ENCODE measurements at places on chromosomes 5 and 9. TPM values are rescaled to one million over a fixed set of nuclear protein-coding genes. Genes with fewer than 3 reads are reported as not detected.

DNA sequence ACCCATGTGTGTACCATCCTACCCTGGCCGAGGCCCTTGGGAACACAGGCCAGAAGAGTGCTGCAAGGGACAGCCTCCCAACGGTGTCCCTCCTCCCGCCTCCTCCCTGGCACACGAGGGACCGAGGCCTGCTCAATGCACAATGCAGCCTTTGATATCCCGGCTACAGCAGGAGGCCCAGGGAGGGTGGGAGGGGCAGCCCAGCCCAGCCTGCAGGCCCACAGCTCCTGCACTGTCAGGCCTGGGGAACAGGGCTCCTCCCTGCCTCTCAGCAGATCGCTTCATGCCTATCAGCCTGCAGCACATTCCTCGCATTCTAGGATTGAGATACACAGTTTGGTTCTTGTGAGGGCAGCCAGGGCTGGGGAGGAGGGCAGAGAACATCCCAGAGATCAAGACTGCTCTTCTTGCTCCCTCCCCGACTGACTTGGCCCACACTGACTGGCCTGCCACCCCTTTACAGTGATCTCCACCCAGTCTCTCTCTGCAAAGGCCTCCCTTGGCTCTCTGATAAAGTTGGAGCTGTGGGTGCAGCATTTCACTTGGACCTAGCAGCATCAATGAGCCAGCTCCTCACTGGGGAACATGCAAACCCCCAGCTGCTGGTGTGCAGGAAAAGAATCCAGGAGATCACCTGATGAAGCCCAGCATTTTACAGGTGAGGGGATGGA, at the start of gene SH3TC2:
Gene SH3TC2 (minus strand): TSS at position 46 of the 671 bp plus-strand sequence. CDS start 40 bp downstream, at position 6.
- DNase-seq, result no peak

DNA sequence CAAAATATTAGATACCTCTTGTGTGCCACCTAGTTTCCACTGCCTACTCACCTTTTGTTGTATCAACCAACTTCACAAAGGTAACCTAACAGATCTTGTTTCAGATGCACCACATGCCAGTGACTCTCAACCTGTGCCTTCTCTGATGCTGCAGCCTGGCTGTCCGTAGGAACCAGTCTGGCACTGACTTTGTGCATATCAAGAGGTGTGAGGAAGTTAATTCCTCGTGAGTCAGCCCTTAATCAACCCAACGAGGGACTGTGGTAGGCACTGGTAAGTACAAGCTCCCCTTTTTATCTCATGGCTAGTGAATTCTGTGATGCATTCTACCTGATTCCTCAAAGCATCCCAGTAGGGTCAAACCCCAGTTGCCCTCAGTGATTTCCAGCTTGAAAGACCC, 215.4 kb upstream of the CTNND2 start:
- DNase-seq, result no peak

Gene MYOZ3
- 13.7 TPM for polyA plus RNA-seq

Gene PNPLA7
- 3.6 TPM for polyA plus RNA-seq

DNA sequence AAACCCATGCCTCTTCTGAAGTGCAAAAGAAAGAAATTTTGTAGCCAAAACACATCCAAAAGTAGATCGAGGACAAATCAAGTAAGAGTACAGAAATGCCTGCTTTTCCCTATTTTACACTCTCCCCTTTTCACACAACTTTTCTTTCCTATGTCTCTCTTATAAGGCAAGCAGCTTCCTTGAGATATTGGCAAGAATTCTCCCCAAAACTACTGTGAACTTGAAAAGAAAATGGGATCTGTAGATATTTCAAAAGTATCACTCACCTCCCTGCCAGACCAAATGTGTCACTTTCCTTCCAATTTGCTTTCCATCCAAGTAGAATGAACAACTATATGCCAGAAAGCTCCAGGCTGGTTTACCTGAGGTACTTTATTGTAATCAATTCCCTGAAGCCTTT, 47.9 kb upstream of the GABRA6 start:
- DNase-seq, result no peak

Gene GARIN3
- not detected for polyA plus RNA-seq

Gene IFNB1
- not detected for polyA plus RNA-seq

GRCh38 chr5:181189962-181190710, 14.9 kb downstream of the TRIM7 start:
- DNase-seq, result no peak

DNA sequence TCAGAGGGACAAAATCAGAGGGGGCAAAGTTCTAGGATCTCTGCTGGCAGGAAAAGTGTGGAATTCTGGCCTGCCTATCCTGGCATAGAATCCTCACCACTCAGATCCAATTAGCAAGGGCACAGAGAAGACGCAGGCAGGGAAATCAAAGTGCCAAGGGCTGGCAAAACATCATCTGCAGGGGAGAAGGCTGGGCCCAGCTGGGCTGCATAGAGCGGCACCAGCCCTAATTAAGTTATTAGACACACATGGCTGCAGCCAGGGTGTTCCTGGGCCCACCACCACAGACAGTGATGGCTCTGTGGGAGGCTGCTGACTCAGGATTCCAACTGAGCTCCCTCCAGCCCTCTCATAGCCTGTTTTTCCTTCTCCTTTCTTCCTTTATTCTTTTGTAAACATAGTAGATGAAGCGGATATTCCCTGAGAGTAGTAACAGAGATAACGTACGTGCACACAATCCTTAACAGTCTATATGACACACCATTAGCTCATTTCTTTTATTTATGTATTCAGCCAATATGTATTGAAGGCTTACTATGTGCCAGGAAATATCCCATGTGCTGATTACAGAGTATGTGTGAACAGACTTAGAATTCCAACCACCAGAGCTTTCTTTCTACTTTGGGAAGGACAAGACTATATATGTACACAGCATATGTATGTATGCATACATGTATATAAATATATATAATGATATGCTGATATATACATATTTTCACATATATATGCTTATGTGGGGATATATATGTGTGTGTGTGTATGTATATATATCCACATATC, 236.1 kb downstream of the ASTN2 start:
- no peak for DNase-seq

DNA sequence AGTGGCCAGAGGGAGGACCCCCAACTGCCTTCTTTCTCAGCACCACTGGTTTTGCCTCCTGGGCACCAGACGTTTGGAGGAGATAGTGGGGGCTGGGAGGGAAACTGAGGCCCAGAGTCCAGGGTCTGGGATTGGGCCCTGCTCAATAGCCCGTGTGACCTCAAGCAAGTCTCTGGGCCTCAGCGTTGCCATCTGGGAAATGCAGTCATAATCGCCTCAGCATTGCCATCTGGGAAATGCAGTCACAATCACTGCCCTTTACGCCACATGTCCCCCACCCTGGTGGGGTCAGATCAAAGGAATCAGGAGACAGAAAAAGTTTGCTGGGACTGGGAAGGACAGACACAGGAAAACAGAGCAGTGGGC, 1.6 kb downstream of the SH2D3C start:
- DNase-seq, result no peak

- DNase-seq, result no peak
These were observed 523.8 kb downstream of the RASEF start for GRCh38 chr9:82539146-82539545.

DNA sequence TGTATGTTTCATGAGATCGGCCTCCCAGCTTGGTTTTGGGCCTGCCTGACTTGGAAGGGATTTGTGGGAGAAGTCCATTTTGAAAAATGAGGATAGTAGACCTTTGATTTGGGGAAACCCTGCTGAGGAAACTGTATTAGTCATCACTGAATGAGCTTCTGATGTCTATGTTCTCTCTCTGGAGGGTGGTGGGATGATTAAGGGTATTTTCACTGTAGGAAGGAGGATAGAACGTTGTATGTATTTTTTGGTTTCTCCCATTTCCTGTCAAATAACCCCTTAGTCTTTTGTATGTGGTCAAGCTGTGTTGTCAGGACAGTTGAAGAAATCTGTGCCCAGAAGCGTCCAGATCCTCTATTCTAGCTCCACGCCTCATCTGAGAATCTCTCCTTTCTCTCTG, 151.9 kb downstream of the INSYN2B start:
- DNase-seq, result no peak

DNA sequence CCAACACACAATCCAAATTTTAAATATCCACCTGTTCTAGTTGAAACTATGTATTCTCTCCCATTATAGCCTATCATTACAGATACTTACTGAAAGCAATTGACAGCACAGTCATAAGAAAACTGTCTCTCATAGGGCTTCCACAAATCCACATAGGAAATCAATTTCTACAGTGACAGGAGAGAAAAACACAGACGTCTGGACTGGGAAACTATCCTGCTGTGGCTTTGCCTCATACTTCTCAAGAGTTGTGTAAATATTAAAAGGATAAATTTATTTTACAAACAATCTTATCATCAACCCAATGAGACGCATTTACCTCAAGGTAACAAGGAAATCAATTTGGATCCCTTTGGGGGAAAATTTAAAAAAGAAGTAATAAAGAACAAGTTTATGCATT, 517.5 kb downstream of the EFNA5 start:
- no peak for DNase-seq

Gene CCL21
- polyA plus RNA-seq, result 9.2 TPM

Gene IL11RA
- polyA plus RNA-seq, result 105 TPM

DNA sequence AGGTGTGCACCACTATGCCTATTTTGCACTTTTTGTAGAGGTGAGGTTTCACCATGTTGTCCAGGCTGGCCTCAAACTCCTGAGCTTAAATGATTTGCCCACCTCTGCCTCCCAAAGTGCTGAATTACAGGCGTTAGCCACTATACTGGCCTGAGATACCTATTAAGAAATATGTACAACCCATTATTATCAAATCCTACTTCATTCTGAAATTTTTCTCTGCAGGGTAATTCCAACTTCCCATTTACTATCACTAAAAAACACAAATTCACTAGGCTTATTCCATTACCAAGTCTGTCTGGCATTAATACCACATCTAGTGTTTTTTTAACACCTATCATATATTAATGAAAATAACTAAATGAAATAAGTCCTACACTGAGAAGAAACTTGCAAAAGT, 18.2 kb downstream of the PPP2CA start:
- DNase-seq, result no peak

- DNase-seq, result no peak
These were observed 45.7 kb downstream of the MUSK start for GRCh38 chr9:110714314-110714713.

Gene PFN3
- polyA plus RNA-seq, result not detected

Gene PCDHGA5
- polyA plus RNA-seq, result 2.6 TPM

- no peak for DNase-seq
These were observed 13.4 kb downstream of the PTGES start for GRCh38 chr9:129739432-129739831.

DNA sequence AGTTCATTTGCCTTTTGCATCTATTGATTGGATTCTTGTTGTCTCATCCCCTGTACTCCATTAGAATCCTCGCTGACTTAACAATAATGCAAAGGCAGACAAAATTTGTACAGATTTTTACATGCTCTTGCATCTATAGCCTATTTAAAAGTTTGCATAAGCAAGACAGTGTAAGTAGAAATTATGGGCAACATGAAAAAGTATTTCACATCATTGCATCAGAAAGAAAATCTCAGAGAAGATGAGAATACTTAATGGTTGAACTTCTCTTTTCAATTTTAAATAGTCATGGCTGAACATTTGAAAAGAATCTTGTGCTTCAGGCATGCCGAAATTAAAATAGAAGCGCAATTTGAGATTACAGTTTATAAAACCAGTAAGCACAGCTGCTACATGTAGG, 226.4 kb downstream of the EFNA5 start:
- DNase-seq, result no peak

- no peak for DNase-seq
These were observed 17.7 kb upstream of the CARTPT start for GRCh38 chr5:71701407-71701806.

Gene NUDT12
- polyA plus RNA-seq, result 13.7 TPM

DNA sequence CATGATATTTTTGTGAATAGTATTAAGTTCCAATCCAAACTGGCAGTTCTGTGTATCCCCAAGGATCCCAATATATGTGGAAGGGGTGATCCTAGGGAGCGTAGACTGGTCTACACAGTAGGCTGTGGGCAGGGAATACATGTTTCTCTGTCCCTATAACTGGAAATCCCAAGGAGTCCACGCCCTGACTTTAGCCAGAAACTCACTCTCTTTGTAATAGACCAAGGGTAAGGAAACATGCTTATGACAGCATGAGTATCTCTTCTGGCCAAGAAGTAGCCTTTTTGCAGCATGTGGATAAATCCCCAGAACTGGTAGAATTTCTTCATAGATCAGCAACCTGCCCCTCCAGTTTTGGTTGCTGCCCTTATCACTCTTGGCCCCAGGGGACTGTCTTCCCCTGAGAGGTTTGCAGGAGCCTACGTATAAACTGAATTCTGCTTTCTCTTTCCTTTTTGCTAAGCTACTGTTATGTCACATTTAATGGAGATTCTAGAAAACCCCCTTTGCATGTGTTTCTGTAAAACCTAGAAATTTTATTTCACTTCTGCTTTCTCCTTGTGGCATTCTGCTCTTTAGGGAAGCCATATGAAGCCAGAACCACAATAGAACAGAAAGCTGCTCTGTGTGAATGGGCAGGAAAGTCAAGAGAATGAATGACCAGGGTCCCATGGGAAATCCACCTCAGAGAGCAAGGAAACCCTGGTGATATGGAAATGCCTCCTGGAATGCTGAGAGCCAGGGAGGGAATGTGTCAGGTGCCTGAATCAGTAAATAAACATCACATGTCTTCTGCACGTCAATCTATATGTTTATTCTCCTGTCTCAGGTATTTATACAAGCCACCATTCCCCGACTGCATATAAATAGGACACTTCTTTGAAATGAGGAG, 3.5 kb downstream of the IFNA2 start:
- DNase-seq, result no peak

Gene PCDHGB5
- polyA plus RNA-seq, result 3.1 TPM

DNA sequence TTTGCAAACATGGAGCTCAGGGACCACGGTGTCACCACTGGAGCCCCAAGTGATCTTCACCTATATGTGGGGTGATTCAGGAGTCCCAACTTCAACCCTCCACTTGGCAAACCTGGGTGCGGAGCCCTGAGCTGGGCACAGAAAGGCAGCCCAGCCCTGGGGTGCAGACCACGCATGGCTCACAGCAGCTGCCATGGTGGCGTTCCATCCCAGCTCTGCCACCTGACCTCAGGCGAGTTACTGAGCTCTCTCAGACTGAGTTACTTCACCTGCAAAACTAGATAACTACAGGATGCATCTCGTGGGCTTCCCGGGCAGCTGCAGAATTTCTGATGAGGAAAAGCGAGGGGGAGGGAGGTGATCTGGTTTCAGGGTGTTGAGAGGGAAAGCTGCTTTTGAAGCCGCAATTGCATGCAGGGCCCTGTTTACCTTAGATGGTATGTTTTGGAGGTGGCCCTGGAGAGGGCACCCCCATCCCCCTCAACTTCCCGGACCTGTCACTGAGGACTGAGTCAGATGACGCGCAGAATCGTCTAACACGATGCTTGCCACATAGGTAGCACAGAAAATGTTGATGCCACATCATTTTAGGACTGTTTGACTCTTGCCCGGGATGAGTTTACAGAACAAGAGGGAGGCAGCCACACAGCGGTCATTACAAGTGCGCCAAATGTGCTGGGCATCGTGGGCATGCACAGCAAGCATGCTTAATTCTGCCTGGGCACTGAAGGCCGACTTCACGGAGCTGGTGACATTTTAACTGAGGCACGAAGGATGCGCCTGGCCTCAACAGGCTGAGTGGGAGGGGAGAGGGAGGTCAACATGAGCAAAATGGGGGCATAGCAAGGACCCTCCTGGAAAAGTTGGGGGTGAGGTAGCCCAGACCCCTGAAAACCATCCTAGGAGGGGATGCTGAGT, 154.6 kb downstream of the COL23A1 start:
- no peak for DNase-seq

All from forelimb muscle (tissue), 1 donor.